ENCODE measurements at places on chromosomes 11 and 22.

DNA sequence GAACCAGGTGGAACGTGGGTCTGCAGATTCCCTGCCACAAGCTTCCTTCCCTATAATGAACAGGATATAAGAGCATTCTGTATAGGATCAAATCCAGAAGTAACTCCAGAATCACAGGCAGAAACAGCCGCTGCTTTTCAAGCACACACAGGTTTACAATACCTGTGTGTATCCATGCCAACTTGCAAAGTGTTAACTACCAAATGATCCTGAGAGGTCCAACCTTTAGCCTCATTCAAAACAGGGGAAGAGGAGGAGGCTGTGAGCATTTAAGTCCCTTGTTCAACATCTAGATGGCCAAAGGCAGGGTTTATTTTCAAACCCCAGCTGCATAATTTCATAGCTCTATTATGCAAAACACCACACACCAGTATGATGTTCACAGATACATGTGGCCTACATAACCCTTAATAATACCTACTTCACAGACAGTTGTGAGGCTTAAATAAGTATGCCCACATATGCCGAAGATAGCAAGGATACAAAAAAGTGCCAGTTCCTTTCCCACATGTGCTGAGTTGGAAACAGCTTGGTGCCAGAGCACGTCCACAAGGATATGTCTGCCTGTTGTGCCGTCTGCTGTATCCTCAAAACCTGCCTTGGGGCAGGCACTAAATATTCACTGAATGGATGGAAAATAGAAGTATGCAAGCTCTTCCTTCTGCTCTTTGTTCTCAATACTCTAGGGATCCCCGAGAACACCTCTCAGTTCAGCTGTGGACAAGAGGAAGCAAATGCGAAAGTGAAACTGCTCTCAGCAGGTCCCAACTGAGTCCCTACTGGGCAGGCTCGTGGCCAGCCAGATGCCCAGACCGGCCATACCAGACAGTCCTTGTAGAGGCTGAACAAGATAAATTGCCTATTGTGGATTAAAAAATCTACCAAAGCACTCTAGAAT lies 66.8 kb downstream of the LARGE1 start:
- DNase-seq: no peak

GRCh38 chr22:22109693-22110466 lies 127.3 kb upstream of the TOP3B start:
- DNase-seq: no peak

- no peak for DNase-seq
These were observed 2.7 kb upstream of the PIM3 start for GRCh38 chr22:49957826-49958365.

DNA sequence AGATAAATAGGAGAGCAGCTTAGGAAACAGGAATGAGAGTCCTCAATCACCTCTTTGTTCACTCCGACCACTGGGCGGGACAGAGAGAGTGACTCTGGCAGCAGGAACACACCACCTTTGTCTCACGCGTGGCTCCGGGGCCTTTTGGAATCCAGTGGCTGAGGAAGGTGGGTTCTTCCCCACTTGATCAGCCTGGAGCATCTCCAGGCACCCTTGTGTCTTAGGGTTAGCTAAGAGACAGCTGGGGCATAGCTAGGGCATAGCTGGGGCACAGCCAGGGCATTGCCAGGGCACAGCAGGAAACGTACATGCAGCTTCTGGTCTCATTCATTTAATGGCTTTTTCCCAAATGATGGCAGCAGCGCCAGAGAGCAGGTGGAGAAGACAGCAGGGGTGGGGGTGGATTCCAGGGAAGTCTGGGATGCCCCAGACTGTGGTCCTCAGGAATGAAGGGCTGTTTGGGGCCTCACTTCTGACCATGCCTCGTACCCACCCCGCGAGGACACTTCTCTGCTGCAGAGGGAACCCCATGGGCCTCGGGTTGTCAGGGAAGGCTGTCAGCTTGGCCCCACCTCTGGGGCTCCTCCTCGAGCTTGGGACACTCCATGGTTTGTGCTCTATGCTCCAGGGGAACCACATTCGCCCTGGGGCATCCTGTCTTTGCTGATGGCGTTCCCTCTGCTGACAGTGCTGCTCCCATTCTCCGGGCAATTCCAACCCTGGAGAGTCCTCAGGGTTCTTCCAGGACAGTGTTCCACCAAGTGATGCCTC lies 30.4 kb upstream of the SHANK2 start:
- no peak for DNase-seq

DNA sequence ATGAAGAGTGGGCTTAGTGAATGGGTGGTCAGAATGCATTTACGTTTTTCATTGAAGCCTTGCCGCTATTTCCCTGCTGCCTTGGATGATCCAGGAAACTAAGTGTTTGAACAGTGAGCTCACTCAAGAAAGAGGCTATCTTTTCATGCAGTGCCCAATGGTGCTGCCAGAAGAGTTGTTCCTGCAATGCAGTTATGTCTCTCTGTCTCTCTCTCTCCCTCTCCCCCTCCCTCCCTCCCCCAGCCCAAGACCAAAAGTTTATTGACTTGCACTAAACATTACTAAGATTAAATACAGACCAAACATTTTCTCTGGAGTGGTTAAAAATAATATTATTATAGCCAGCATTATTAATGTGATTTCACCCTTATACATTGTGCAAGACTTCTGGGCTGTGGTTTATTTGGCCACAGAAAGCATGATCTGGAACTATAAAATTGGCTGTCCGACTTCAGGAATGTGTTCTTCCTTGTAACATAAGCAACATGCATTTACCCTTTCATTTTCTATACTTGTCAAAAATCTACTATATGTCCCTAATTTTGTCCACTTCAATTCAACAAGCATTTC lies 6.6 kb upstream of the FUT4 start:
- no peak for DNase-seq

DNA sequence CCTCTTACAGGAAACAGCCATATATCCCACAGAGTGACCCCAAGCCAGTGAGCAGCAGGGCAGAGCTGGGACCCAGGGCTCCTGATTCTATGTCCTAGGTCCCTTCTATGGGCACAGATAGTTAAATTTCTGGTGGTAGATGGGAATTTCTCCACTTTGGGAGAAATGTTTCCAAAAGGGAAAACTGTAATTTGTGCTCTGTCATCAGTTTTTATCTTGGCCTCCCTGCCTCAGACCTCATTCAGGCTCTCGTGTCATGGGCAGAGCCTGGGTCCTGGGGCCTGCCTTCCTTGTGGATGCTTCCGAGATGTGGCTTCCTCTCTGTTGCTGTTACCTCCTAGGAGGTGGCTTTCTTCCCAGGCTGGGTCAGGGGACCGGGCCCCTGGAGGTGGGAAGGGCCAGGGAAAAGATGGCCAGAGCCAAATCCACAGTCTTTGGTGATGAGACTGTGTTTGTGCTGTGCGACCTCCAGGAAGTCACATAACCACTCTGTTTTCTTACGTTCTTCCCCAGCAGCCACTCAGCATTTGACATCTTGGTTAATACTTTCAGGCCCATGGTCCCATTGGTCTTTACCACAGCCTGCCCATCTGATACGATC lies 8.6 kb downstream of the LRRC32 start:
- DNase-seq: no peak

DNA sequence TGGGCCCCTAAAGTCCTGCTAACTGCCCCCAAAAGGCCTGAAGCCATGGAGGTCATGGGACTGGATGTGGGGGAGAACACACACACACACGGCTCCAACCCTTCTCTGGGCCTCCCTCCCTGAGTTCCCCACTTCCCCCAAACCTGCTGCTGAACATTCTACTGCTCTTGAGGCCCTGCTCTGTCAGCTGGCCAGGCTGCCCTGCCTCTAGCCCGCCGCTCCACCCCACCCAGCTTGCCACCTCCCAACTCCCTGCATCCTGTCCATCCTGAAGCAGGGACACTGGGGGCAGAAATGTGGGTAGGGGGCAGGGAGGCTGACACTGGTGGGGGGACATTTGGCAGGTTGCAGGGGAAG lies 1.0 kb downstream of the KCNJ4 start:
- DNase-seq: no peak

GRCh38 chr22:41517172-41518047 lies 26.9 kb downstream of the POLR3H start:
- no peak for DNase-seq

DNA sequence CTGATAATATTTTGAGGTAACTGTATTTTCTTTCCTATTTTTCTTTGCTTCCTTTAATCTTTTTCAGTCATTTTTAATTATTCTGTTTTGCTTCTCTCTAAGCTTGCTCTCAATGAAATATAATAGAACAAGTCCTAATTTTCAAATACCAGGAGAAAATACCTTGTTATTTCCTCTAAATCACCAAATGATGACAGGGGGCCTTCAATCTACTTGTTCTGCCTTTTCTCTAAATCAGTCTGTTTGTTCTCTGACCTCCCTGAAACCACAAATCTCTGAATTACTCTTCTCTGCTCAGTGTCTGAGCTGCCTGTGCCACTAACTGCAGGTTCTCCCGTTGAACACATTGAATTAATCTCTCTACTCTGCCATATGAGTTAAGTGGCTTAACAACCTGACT lies 286.2 kb downstream of the C11orf87 start:
- no peak for DNase-seq

- no peak for DNase-seq
These were observed 39.6 kb downstream of the CUL5 start for GRCh38 chr11:108048269-108048668.

DNA sequence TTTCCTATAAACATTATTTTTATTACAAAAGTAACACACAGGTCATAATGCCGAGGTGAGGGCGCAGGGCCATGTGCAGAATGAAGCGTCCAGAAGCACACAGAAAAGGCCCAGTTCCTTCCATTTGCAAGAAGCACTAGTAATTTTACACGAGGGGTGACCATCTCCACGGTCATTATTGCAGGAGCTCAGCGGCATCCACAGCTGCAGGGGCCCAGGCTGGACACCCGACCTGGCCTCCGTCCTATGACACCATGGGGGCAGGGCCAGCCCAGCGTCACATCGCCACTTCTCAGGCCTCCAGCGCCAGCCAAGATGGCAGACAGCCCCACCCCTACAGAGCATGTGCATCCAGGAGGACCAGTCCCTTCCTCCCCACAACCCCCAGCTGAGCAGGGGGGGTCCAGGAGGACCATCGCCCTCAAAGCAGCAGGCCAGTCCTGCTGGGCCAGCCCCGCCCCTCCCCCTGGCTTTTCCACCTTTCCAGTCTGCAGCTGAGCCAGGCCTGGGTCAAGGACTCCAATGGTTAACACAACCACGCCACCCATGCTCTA lies 3.5 kb downstream of the IGF2 start:
- DNase-seq: no peak

GRCh38 chr11:134120143-134120850 lies 51.4 kb downstream of the JAM3 start:
- no peak for DNase-seq

GRCh38 chr22:46471901-46472721 lies 65.3 kb downstream of the CELSR1 start:
- DNase-seq: no peak

DNA sequence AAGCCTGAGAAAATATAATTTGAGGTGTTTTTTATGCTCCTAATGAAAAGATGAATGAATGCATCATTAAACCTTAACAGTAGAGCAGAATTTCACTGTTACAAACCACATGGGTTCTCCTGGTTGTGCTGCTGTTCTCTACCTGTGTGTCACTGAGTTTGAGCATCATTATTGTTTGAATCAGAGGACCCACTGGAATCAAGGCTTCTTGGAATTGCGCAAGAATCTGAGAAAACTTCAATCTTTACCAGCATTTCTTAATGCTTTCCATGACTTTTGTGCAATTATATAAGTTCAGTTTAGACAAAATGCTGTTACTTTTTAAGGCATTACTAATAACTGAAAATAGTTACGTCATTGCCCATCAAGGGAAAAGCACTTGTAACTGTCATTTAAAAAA lies 18.8 kb upstream of the RBX1 start:
- no peak for DNase-seq

GRCh38 chr11:102596578-102596977 lies 28.6 kb downstream of the MMP20 start:
- no peak for DNase-seq

DNA sequence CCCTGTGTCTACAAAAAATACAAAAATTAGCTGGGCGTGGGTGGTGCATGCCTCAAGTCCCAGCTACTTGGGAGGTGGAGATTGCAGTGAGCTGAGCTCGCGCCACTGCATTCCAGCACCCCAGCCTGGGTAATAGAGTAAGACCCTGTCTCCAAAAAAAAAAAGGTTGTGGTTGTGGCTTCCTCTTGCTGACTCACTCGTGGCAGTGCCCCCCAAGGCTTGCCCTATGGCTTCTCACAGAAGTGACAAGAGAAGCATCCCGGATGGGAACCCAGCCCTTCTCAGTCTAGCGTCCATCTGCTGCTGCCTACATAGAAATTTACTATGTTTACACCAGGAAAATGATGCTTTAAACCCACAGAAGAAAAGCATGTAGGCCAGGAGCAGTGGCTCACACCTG lies 68.5 kb upstream of the PITPNB start:
- DNase-seq: no peak

DNA sequence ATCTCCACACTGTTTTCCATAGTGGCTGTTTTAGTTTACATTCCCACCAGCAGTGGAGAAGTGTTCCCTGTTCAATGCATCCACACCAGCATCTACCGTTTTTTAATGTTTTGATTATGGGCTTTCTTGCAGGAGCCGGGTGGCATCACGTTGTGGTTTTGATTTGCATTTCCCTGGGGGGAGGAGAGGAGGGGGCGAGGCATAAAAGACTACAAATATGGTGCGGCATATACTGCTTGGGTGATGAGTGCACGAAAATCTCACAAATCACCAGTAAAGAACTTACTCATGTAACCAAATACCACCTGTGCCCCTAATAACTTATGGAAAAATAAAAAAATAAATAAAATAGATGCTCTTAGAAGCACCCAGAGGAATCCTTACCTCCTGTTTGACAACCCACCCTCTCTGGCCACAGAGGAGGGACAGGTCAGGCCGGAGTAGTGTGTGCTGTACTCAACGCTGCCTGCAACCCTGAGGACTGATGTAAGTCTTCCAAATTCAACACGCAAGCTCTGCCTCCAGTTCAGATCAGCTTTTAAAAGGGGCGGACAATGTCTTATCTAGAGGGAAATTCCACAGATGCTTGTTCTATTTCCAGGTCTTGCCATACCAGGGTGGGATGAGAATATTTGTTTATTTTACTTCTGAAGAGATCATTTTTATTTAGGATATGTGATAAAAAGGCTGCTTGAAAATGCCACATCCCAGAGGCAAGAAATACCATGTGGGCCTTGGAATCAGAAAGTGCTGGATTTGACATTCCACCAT lies 329.6 kb upstream of the B3GAT1 start:
- no peak for DNase-seq

GRCh38 chr11:68843703-68844312 lies 2.1 kb upstream of the CPT1A start:
- DNase-seq: no peak

DNA sequence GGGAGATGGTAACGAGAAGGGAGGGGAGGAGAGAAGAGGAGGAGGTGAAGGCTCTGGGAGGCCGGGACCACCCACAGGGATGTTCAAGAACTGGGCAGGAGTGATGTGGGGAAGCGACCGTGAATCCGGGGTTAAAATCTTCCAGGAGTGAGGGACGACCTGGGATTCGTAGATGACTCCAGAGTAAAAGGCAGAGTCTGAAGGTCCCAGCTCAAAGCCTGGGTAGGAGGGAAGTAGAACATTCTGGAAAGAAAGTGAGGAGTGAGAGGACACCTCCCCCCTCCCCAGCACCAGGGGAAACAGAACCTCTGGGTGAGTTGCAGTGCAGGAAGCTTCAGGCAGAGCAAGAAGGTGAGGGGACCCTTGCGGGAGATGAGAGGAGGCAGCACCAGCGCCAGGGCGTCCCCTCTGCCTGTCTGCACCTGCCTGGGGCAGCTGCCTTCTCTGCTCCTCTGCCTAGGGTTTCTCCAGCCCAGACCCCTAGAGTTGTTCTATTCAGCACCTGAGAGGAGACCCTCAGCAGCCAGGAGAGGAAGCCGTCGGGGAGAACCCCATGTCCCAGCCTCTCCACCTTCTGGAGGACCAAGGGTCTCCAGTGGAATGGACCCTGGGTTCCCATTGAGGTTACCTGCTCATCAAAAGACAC lies 49.7 kb downstream of the LINC01488 start:
- no peak for DNase-seq

- DNase-seq: no peak
These were observed 11.0 kb downstream of the MPZL3 start for GRCh38 chr11:118240999-118241763.
